ENCODE measurements at places on chromosomes 4 and X.

- DNase-seq = no peak
Measured at GRCh38 chr4:24644983-24645764, 60.8 kb upstream of the DHX15 start.

- peak; percentile 55 for DNase-seq
Measured at GRCh38 chr4:170990989-170991589, 822.1 kb upstream of the GALNTL6 start.

DNA sequence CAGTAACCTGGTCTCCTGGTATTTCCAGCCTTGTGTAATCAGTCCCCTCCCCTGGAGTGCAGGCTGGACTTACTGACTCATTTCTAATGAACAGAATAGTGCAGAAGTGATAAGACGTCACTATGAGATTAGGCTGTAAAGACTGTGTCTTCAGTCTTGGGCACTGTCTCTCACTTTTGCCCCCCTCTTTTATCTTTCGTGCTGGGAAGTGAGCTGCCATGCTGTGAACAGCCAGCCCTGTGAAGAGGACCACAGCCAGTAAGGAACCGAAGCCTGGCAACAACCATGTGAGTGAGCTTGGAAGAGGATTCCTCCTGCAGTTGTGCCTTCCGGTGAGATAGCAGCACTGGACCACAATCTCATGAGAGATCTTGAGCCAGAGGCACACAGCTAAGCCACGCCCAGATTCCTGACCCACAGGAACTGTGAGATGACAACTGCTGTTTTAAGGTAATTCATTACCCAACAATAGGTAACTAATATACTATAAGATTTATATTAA, 67.5 kb upstream of the GPR34 start:
- peak; percentile 66 for DNase-seq

GRCh38 chr4:70000711-70001110, 4.9 kb downstream of the STATH start:
- DNase-seq = peak; percentile 75

DNA sequence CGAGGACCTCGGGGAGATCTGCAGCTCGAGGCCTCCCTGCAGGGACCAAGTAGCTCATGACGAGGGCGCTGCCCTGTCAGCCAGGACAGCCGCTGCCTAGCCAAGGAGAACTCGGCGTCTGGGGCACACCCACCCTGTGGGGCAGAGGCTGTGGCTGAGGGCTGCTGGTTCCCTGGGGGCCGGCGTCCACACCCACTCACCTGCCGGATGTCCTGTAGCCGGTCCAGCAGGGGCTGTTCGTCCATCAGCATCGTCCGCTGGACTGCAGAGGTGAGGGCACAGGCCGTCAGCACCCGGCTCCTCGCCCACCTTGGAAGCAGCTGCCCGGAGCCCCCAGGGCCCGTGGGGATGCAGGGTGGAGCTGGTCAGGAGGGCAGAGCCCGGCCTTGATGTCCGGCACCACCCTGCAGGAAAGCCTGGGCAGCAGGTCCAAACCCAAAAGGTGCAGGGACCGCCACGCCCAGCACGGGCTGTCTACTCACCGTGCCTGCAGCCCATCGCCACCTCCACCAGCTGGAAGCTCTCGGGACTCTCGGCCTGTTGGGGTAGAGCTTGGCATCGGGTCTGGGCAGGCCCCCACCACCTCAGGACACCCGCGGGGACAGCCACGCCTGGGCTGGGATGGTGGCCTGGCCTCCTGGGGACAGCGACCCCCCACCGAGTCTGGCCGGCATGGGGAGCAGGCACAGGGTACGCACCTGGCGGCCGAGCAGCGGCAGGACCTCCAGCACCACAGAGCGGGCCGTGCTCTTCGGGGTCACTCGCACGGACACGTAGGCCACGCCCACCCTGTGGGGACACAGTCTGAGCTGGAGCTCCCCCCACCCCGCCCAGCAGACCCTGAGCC, 6.9 kb downstream of the DGKQ start:
- no peak for DNase-seq

GRCh38 chr4:24794480-24794879, 893 bp upstream of the SOD3 start:
- no peak for DNase-seq

DNA sequence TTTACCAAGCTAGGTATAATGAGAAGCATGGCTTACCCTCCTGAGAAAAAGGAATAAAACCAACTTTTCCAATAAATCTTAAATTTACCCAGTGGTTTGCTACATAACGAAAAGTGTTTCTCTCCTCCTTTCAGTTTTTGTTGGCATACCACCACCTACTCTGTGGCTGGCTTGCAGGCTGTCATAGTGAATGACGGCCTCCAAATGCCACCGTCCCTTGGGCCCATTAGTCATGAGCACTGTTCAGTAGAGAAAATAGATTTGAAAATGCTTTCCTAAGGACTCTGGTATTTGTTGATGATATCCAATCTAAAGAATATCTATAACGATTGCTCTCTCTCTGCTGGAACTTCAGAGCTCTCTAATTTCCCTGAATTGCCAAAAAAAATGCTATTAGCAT, 488.3 kb downstream of the MAGEE1 start:
- DNase-seq = no peak

DNA sequence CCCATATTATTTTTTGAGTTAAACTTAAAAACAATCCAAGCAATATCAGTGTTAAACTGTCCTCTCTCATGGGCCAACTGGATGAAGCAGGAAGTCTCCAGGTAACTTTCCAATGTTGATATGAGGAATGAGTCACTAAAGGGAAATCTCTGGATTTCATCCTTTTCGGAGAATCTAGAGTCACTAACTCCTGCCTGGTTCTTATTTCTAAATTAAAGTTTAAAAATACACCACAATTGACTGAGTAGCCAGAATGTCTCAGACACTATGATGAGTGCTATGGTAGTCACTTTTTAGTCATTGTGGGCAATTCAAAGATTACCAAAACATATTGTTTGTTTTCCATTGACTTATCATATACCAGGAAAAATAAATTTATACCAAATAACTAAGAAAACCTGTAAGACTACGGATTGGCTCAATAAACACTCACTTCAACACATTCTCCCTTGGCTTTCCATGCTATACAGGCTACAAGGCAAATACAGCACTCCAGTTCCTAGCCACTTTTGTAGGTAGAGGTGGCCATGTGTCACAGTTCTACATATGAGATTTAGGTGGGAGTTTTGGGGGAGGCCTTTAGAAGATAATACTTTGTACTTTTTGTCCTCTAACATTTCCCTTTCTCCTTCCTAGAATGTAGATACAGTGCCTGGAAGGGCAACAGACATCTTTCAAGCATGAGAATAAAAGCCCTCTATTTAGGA, 8.6 kb downstream of the SLC9B2 start:
- no peak for DNase-seq

DNA sequence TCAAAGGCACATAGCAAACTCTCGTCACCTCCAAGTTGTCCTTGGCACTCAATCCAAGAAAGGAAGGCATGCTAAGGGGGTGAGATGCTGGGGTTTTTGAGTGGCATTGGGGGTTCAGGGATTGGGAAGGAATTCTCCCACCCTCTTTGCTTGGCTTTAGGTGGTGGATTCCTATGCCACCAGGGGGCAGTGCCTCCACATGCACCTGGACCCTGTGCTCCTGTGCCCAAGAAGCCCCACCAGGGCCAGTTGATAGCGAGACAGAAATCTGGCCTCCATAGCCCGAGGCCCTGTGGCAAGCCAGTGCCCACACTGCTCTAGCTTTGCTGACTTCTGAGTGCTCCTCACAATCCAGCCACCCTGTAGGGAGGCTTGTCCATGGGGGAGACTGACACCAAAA, 2.0 kb upstream of the FATE1 start:
- DNase-seq = peak; percentile 20

DNA sequence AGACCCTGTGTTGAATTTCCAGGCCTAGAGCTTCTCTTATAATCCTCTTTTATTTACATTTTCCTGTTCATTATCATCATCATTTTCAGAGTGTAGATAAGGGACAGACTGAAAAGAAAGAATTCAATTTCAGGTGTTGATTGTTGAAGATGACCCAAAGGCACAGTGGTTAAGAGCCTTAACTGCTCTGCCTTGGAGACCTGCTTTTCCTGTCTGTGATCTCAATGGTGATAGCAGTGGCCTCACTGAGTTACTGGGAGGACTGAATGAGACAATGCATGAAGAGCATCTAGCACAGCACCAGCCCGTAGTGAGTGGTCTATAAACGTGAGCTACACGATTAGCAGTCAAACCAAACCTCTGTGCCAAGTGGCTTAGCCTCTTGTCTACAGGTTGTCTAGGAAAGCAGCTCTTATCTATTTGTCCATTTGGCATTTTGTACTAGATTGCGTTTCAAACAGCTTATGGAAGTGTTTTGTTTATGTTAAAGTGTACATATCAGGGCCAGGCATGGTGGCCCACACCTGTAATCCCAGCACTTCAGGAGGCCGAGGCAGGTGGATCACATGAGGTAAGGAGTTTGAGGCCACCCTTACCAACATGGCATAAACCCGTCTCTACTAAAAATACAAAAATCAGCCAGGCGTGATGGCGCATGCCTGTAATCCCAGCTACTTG, 41.5 kb downstream of the SETD7 start:
- peak; percentile 24 for DNase-seq

- no peak for DNase-seq
Measured at GRCh38 chr4:142373610-142374009, 472.5 kb downstream of the INPP4B start.

DNA sequence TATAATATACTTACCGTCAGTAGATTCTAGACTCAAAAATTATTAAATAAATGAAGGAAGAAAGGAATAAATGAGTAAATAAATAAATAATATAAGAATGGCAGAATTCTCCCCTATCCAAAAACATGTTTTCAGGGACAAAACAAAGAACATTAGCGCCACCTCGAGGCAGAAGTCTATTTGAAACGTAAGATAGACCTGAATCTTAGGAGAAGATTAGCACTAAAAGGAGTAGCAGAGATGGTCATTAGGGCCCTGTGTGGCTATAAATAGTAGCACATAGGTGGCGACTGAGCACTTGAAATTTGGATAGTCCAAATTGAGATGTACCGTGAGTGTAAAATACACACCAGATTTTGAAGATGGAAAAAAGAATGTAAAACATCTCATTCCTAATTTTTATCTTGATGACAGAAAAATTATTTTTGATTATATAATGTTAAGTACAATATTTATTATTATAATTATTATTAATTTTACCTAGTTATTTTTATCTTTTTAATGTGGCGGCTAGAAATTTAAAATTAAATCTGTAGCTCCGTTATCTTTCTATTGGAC, 24.3 kb upstream of the SRD5A3 start:
- peak; percentile 89 for DNase-seq

GRCh38 chrX:109902665-109903064, 100.2 kb upstream of the TMEM164 start:
- no peak for DNase-seq

DNA sequence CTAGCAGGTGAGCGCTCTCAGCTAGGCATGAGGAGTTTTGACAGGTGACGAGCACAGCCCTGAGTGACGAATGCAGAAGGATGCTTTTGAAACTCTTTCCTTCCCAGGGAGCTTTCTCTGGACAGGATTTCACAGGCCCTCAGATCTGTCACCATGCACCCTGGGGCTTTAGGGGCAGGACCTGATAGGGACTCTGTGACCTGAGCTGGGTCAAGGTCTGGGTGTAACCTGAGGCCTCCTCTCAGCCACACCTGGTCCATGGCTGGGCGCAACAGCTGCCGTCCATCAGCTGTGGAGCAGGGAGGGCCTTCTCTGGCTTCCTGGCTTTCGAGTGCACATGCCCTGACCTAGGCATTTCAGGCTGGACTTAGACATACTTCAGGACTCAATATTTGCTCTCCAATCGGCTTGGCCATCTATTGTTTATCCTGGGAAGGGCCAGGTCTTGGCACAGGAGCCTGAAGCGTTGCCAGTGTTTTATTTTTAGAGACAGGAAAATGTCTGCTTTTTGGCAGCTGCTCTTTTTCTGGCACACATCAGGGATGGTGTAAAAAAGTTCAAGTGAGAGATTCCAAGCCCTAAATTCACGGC, 56.4 kb downstream of the C4orf51 start:
- no peak for DNase-seq

DNA sequence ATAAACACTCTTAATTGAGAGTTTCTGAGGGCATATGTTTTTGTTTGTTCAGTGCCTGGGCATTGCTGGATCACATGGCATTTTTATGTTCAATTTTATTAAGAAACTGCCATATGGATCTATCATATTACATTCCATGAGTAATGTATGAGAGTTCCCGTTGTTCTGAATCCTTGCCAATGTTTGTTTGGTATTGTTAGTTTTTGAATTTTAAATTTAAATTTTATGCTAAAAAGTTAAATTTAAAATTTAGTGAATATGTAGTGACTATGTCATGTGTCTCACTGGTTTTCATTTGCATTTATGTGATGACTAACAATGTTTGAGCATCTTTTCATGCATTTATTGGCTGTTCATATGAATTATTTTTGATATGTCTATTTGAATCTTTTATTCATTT, 54.8 kb upstream of the GEMIN8 start:
- no peak for DNase-seq

GRCh38 chrX:72041871-72042851, 89.6 kb downstream of the RTL5 start:
- no peak for DNase-seq

- DNase-seq = no peak
Measured at GRCh38 chr4:16055471-16055870, 28.4 kb downstream of the PROM1 start.

GRCh38 chr4:85446141-85446861, 28.6 kb upstream of the ARHGAP24 start:
- DNase-seq = no peak

DNA sequence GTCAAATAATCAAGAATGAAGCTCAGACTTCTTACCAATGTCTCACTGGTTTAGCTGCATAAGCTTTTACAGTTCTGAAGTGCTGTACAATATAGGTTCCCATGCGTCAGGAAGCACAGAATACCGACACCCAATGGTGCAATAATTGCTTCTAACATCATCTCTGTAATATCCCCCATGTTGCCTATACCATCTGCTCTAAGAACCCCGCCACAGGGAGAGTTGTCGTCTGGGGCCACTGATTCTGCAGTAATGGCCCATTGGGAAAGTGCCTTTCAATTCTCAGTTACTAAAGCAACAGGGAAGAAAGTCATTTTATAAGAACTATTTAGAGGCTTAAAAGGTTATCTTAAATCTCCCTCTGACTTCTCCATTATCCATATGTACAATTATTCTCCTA, 94.9 kb downstream of the GLRA3 start:
- no peak for DNase-seq

DNA sequence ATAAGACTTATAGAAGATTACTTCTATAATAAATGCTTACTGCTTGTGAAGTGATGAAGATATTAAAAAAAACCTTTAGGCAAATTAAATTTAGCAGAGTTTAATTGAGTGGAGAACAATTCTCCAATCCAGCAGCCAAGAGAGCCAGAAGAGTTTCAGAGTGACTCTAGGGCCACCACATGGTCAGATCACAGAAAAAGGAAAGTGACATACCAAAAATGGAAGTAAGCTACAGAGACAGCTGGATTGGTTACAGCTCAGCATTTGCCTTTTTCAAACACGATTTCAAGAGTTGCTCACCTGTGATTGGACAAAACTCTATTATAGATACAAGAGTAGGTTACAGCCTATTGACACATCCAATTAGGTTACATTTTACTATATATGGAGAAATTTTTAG, 79.0 kb upstream of the TRAM1L1 start:
- no peak for DNase-seq

GRCh38 chrX:150051096-150051495, 112.8 kb upstream of the EOLA2 start:
- DNase-seq = no peak

Measured in hematopoietic multipotent progenitor cell treated with erythropoietin and hydrocortisone succinate and interleukin-3 and kit ligand, for 8 days (in vitro differentiated cells).